ENCODE measurements at places on chromosomes 13 and 19. TPM values are rescaled to one million over a fixed set of nuclear protein-coding genes. Genes with fewer than 3 reads are reported as not detected.

GRCh38 chr13:92379371-92379770 is 847.2 kb upstream of the GPC6 start:
- DNase-seq, result no peak

DNA sequence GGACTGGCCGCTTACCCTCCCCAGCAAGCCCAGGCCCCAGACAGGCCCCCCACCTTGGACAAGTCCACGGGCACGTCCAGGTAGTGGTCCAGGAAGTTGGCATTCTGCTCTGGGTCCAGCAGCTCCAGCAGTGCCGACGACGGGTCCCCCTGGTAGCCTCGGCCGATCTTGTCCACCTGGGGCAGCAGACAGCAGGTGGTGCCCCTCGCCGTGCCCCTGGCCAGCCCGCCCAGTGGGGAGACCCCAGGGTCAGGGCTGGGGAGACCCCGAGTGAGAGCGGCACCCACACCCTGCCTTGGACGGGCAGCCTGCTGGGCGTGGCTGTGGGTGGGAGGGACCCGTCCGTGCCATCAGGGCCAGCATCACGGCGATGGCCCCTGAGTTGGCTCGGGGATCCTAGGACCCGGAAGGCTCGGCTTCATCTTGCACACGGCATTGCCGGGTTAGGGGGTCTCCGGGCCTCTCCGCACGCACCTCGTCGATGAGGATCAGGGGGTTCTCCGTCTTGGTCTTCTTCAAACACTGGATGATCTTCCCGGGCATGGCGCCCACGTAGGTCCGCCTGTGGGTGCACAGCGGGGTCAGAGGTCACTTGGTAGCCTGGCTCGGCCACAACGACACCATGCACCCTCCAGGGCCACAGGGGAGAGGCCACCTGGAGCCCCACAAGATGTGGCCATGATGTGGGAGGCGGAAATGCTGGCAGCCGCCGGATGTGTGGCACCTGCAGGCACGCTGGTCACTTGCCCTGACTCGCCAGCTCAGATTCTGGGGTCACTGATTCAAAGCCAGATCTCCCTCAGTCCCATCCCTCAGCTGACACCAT is 6.3 kb downstream of the RPL36 start:
- no peak for DNase-seq

GRCh38 chr19:6925801-6926751 is 38.7 kb downstream of the ADGRE1 start:
- no peak for DNase-seq

GRCh38 chr13:85626603-85627002 is 172.6 kb downstream of the SLITRK6 start:
- DNase-seq, result no peak

DNA sequence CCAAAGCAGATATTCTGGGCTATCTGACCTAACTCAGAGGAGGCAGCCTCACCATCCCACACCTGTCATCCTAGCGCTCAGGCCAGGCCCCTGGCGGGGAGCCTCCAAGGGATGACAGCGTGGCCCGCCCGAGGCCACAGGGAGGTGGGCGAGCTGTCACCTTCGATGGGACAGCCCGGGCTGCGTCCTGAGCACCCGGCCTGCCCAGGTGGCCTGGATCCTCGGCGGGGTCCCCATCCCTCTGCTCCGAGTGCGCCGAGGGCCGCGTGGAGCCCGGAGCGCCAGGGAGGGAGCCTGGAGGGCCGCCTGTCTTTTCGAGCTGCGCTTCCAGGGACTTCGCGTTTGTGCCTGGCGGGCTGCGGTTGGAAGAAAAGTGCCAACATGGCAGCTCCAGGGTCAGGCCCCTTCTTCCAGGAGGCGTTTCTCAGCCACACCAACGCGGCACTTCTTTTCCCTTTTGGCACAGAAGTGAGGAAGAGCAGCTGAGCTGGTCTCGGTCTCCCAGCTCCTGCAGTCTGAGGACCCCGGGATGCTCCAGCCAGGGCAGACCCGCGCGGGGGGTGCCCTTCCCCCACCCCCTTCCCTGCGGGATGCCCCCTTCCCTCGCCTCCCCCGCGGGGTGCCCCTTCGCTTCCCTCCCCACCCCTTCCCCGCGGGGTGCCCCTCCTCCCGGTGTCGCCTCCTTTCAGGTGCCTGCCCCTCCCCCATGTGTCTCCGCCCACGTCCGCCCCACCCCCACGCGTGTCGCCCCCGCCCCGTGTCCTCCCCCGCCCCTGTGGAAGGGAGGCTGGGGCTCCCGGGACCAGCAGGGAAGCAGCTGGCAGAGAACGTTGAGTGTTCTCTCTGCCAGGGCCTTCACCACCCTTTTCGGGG is 42.3 kb downstream of the GJA3 start:
- DNase-seq, result no peak

DNA sequence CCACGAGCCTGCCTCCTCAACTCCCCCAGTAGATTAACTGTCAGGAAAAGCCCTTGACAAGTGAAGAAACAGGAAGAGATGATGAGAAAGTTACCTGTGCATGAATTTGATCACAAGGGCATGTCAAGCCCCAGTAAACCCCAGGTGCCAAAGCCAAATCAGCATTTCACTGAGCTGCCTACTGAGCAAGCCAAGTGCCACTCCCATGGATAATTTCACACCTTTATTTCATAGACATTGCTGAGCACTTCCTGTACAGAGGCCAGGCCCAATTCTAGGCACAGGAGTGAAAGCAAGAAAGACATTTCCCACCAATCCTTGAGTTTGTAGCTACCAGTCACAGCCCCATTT is 2.4 kb downstream of the GADD45GIP1 start:
- no peak for DNase-seq

GRCh38 chr13:92135509-92135908 is 737.1 kb downstream of the GPC5 start:
- no peak for DNase-seq

DNA sequence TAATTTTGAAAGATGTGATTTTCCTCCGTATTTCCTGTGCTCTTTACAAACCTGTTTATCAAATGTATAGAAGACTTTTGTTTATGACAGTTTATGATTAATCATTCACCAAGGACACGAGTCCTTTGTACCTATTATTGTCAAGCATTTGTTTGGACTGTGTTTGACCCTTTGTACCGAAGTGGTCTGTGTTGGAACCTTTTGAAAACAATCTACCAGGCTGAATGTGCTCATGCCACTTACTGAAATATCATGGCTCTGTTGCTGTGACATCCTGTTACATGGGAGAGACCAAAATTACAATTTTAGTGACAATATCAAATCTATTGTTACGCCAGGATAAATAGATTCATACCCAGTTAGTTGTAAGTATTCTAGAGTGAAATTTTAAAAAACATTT is 193.6 kb downstream of the IRS2 start:
- DNase-seq, result no peak

- no peak for DNase-seq
Observed at GRCh38 chr13:44894001-44894770, 95.1 kb downstream of the NUFIP1 start.

DNA sequence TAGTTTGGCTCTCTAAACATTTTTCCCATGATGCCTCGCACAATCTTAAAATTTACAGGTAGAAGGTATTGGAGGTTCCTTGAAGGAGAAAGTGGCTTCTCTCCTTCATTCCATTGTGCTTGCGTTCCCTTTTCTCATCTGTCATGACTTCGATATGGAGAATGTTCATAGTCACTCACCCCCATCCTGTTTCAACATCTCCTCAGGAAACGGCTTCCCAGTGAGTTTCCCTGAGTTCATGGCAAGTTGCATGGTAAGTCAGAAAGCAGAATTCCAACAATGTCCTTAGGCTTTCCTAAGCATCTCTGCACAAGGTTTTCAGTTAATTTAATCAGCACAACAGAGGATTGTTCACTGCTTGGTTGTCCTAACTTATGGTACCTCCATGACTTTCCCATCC is 581.8 kb upstream of the SLITRK5 start:
- no peak for DNase-seq

DNA sequence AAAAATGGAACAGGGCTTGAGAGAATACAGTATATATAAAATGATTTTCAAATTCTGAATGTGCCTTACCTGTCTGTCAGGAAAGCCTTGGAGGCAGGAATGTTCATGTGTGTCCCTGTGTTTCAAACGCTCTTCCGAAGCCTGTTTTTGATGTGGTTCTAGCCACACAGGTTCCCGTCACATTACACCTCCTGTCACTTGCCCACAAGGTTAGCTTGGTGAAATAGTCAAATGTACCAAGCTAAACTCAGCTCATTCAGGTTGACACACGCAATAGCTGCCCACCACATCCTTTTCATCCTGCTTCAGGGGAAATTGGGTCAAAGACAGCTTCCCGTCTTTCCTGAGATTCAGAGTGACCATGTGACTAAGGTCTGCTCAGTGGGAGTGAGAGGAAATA is 574.0 kb downstream of the EFNB2 start:
- no peak for DNase-seq

GRCh38 chr13:78022164-78022877 is 103.7 kb upstream of the EDNRB start:
- DNase-seq, result no peak

DNA sequence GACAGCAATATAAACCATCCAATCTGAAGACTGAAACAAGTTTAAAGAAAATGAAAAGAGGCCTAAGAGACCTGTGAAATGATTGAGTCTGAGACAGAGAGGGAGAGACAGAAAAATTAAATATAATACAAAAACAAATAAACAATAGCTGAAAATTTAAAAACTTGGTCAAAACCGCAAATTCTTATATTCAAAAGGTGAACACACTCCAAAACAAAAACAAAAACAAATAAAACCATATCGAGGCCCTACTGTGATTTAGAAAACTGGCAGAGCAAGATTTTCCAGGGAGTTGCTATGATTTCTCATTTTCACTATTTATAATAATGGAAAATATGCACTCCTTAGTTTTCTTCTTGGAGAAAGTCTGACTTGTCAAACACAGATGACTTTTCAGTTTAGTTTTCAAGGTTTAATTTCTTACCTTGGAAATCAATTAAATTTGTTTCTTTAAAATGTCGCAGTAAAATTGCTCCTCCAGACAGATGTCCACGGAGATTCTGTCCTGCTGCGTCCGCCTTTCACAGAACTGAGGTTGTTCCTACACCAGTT is 1420.3 kb downstream of the UQCRFS1 start:
- DNase-seq, result no peak

- no peak for DNase-seq
Observed at GRCh38 chr13:104314926-104315535, 1248.8 kb upstream of the SLC10A2 start.

- no peak for DNase-seq
Observed at GRCh38 chr19:14112051-14112808, 5.3 kb downstream of the PRKACA start.

GRCh38 chr13:24985107-24985506 is 110.8 kb upstream of the PABPC3 start:
- no peak for DNase-seq

DNA sequence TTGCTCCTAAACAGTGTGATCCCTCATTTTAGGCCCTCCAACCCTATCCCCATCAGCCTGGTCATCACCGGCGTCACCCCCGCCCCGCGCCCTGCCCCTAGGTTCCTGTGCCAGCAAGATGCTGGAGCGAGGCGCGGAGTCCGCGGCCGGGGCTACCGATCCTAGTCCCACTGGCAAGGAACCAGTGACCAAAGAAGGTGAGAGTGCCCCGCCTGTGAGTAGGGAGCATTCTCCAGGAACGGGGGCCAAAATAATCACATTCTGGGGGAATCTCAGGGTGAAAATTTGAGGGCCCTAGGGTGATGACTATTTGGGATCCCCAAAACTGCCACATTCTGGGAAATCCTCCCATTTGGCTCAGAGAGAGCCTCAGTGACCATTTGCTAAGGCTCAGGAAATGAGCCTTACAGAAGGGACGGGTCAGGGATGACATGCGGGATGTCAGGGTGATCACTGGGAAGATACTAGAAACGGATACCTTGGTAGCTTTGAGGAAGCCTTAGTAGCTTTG is 1.4 kb downstream of the ZNF575 start:
- no peak for DNase-seq

DNA sequence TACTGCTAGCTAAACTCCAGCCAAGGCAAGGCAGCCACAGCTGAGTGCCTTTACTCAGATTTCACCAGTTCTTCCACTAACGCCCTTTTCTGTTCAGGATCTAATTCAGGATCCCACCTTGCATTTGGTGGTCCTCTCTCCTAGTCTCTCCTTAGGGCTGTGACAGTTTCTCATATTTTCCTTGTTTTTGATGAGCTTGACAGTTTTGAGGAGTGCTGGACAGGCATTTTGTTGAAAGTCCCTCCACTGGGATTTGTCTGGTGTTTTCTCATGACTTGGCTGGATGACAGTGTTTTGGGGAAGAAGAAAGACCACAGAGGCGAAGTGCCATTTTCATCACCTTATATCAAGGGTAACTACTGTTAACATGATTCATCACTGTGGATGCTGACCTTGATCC is 162.3 kb upstream of the TSC22D1 start:
- DNase-seq, result no peak

DNA sequence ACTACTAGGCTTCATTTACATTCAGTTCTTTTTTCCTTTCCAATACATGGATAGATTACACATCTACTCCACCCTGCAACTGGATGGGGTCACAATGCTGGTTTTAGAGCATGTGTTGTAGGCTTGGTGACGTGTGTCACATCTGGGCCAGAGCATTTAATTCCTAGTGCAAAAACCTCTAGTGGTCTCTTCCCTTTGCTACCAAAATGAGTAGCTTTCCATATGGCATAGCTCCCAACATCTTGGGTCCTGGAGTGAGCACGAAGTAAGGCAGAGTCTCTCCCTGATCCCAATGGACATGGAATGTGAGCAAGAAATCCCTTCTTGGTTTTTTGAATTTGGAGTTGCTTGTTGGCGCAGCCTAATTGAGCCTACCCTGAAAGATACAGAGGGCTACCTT is 51.7 kb downstream of the TNFSF11 start:
- DNase-seq, result no peak

GRCh38 chr13:45541806-45542205 is 73.7 kb downstream of the ERICH6B start:
- DNase-seq, result no peak

The CALR3 gene
- not detected for total RNA-seq

The STARD13 gene
- 3.8 TPM for total RNA-seq

The SMIM44 gene
- not detected for total RNA-seq

The NLRP5 gene
- not detected for total RNA-seq

The TUBB4A gene
- total RNA-seq, result 6.5 TPM

The CYP4F8 gene
- not detected for total RNA-seq

The SRRM5 gene
- 0.55 TPM for total RNA-seq
